Stimulated activated CD8-positive, alpha-beta memory T cell treated with anti-CD3 and anti-CD28 coated beads, Interleukin-2, amount 100 ng/mL, for 1 hour (primary cell): ENCODE measurements at places on chromosomes 16 and 17.

DNA sequence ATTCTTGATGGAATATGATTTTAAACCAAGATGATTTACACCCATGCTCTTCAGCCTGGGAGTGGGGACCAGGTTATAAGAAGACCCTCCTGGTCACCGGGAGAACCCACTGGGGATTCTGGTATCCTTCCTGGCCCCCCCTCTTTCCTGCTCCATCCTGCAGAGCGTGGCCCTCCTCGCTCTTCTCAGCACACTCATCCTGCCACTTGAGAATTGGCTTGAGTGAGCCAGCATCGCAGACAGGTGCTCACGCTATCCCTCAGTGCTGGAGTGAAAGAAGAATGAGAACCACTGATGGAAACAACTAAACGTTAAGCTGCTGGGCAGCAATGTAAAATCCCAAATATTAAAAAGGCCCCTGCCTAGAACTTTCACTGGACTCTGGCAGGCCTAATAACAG lies 98.0 kb downstream of the CYTH1 start:
- DNase-seq, result no peak

- no peak for DNase-seq
These were observed 134.5 kb upstream of the CHMP6 start for GRCh38 chr17:80856863-80857755.

- DNase-seq, result no peak
These were observed 22.7 kb downstream of the LIG3 start for GRCh38 chr17:35002876-35003551.

GRCh38 chr16:8951447-8952280 lies 12.0 kb downstream of the USP7 start:
- DNase-seq, result no peak

DNA sequence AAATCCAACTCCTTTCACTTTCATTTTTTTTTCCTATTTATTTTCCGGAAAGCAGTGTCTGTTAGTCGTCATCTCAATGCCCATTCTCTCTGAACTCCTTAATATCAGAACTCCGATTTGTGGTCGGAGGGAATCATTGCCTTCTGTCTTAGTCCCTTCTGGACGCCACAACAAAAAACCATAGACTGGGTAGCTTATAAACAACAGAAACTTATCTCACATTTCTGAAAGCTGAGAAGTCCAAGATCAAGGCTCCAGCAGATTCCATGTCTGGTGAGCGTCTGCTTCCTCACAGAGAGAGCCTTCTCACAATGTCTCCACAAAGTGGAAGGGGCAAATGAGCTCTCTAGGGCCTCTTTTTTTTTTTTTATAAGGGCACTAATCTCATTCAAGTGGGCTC lies 296.6 kb upstream of the CDH11 start:
- no peak for DNase-seq

DNA sequence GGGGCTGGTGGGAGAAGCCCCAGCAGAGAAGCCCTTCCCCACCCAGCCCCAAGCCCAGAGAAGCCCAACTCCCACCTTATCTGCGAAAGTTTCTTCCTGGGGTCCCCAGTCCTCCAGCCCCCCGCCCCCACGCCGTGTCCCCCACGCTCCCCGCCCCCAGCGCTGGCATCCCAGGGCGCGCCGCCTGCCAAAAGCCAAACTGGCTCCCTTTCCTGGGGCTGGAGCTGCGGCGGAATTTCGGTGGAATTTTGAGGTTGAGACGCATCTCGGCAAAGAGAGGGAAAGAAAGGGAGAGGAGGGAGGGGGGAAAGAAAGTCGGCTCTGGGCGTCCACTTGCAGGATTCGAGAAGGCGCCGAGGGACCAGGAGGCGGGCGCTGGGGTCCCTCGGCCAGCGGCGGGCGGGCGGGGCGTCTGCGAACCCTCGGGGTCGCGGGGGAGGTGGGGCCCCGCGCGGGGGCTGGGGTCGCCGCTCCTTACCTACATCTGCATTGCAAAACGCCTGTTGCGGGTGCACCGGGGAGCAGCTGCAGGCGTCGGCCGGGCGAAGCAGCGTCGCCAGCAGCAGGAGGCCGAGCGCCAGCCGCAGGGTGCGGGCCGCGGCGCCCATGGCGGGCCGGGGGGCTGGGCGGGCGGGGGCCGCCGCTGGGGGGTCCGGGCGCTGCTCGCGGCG lies 571 bp downstream of the TIMP2 start:
- no peak for DNase-seq

DNA sequence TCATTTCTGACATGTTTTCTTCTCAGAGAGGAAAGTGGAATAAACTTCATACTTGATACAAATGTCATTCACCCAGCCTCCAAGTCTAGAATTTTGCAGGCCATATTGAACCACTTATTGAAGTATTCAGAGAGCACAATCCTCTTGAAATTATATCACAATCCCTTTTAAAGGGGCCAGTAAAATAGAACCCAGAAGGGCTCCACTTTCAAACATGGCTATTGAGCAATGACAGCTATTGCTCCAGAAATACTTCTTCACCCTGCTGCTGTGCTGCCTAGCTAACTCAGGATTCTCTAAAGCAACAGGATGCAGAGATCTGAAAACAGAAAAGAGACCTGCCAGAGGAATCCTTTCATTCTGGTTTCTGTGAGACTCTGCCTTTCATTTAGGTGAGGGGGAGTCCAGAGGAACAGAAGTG lies 275.0 kb upstream of the CDH5 start:
- DNase-seq, result no peak

- DNase-seq, result no peak
These were observed 86.4 kb upstream of the LGALS9 start for GRCh38 chr17:27544350-27545131.

GRCh38 chr17:72565758-72566157 lies 444.9 kb downstream of the SOX9 start:
- no peak for DNase-seq

DNA sequence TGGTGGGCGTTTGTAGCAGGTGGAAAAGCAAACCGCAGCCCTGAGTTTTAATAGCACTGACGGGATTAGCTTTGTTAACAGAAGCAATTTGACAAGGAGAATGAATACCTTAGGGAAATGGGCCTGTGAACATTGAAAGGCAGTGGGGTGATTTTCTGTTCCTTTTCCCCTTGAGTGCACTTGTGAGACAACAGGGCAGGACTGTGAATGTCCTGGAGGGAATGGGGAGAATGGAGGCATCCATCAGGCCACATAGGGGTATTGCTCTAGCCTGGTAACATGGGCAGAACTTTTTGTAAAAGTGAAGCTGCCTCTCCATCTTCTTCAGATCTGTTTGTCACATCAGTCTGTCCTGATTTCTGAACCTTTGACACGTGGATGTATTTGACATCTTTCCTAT lies 26.2 kb downstream of the USP43 start:
- no peak for DNase-seq

GRCh38 chr17:535198-535597 lies 179.4 kb downstream of the VPS53 start:
- no peak for DNase-seq

DNA sequence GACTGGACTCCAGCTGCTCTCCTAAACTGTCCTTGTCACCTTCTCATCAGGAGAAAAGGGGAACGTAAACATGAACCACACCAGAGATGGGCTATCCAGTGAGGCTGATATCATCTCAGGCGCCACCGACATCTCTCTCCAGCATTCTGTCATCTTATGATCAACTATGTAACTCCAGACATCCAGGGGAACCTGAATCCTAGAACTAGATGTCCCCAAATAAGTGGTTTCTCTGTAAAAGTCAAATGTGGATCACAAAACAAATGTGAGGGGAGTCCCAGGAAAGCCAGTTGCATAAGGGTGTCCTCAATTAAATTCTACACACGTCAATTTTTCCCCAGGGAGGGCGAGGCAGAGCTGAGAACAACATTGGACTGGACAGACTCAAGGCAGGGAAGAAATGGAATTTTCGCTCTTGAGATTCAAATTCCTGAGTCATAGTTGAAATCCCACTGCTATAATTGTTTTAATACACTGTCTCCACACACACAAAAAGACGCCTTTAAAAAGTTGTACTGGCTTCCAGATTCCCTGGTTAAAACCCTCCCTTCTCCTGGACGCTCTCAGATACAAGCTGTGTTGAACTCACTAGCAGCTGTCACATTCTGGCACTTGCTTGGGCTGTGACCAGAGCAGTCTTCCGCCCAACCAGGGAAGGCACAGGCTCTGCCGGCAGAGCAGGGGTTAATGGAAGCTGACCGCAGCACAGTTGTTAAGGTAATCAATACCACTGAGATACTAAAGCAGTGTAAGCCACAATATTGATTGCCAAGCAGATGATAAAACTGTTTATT lies 62.6 kb downstream of the ZFHX3 start:
- DNase-seq, result no peak

DNA sequence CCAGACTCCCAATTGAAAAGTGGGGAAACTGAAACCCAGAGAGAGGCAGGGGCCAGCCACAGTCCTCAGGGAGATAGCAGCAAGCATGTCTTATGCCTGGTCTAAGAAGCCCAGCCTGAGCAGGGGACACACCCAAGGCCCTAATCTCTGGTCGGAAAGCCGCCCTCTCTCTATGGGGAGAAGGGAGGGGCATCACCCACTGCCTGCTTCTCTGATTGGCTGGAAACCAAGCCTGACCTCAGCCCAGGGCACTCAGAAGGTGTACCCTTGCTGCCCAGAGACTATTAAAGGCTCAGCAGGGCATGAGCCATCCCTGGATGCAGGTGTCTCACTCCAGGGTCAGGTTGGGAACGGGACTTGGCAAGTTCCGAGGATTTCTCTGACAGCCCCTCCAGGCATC lies 5.7 kb upstream of the KRT13 start:
- no peak for DNase-seq

GRCh38 chr17:56966338-56966737 lies 5.5 kb upstream of the COIL start:
- DNase-seq, result no peak

DNA sequence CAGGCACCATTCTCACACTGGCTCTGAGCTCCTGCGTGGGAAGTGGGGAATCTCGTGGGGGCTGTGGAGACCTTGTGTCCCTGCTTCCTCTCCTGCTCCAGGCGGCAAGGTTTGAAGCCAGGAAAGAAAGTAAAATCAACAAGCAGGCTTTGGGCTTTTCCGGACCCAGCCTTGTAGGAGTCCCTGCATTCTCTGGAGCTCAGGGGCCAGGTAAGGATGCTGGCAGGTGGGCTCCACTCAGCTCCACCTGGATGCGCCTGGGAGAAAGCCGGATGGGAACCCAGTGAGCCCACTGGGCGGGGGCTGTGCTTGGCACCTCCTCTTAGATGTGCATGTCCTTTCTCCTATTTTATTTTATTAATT lies 362.5 kb downstream of the SEC14L1 start:
- no peak for DNase-seq

GRCh38 chr16:64428463-64429113 lies 693.3 kb downstream of the CDH11 start:
- no peak for DNase-seq

DNA sequence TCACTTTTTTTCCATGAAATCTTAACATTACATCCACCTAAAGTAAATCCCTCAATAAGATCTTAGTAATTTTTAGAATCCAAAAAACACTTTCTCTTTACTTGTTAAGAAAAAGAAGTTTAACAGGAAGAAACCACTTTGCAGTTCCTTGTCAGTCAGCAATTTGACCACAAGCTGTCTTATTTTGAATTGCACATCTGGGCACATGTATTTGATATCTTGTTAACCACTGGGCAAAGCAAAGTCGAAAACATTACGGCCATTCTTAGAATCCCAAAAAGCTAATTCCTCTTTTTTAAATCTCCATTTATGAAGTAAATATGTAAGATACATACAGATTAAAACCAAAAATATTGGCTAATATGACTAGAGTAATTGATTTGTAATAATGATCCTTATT lies 1.1 kb downstream of the ABCA10 start:
- no peak for DNase-seq

GRCh38 chr17:58913971-58914769 lies 158.5 kb downstream of the PPM1E start:
- no peak for DNase-seq

GRCh38 chr16:10922328-10923145 lies 19.7 kb downstream of the DEXI start:
- no peak for DNase-seq

GRCh38 chr16:85316321-85316919 lies 204.1 kb upstream of the CIBAR2 start:
- no peak for DNase-seq

DNA sequence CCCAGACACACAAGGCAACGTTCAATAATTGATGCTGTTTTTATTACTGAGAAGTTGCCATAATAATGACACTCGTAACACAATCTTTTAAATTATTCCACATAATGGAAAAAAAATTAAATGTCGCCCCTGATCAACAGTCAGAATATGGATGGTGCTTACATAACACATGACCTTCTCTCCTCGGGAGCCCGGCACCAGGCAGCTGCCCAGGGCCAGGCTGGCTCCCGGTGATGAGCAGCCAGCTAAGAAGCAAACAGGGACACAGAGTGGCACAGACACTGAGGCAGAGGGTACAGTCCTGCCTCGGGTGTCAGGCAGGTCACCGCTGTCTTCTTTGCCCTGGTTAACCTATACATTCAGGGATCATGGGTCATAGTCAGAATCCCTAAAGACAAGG lies 137.9 kb downstream of the SLC39A11 start:
- DNase-seq, result no peak

- DNase-seq, result no peak
These were observed 19.5 kb downstream of the HLF start for GRCh38 chr17:55284001-55284884.

GRCh38 chr17:67203818-67204217 lies 41.2 kb downstream of the HELZ start:
- no peak for DNase-seq

DNA sequence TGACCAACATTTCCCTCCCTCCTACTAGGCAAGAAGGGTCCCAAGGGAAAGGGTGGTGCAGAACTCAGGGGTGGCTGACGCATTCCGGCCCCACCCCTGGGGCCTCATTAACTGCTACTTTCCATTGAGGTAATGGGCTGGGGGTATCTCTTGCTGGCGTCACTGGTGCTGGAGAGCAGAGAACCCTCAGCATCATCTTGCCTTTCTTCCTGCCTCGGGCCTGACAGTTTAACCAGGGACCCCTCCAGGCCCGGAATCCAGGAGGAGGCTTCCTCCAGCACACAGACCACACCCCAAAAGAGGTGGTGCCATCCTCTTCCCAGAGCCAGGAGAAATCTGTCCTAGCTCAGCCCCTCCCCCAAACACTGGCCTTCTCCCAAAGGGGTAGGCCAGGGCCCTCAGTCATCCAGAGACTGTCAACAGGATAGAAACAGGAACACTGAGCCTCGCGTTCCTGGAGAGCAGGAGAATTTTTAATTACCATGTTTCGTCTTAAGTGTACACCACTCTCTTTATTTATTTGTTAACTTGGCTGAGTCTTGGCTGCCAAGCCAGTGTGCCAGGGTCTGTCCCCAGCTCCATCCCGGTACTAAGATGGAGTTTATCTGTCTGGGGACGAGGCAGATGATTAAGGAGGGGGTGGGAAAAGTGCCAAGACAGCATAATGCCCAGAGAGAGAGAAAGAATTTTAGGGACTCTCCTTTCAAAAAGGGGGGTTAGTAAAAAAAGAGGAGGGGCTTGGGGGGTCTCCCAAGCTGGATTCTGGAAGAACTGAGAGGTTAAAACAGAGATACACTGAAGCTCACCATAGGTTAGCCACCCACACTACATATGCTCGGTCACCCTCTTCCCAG lies 5.1 kb downstream of the ETV4 start:
- no peak for DNase-seq

GRCh38 chr17:7112510-7113108 lies 2.0 kb downstream of the ASGR2 start:
- no peak for DNase-seq
